ENCODE measurements at places on chromosomes 7 and 10.

DNA sequence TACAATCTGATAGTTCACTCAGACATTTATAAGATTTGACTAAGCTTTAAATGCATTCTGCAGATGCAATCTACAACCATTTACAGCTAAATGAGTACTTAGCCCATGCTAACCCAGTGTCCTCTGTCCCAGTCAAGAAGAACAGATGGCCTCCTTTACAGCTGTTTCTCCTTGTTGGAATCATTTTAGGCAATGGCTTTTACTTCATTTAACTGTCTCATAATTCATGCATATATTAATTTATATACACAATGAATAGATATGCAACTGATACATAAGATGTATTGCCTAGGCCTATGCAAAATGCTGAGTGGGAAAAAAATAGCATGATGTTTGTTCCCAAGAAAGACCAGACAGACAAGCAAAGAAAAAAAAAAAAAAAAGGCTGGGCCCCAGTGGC, 82.2 kb downstream of the TSPAN12 start:
- DNase-seq, result no peak

DNA sequence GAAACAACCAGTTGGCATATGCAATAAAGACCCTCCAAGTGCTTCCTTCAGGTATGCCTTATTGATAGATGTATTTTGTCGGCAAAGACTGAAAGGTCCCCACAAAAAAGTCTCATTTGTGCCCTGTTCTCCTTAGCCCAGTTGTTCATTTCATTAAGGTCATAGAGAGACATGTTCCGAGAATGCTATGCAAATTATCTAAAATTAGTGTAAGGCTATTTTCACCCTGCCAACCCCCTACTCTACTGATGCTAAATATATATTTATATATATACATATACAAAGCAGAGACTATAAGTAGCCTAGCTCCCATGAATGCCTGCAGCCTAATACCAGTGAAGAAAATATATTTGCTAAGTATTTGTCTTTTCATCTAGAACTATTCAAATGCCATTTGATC, 96.7 kb upstream of the ADO start:
- DNase-seq, result no peak

GRCh38 chr10:132588301-132589013, 50.9 kb downstream of the INPP5A start:
- no peak for DNase-seq

GRCh38 chr10:65294329-65294728, 1631.5 kb upstream of the LRRTM3 start:
- DNase-seq, result no peak

GRCh38 chr7:78558566-78558965, 760.0 kb downstream of the PHTF2 start:
- DNase-seq, result no peak

GRCh38 chr7:40470817-40471216, 336.0 kb downstream of the SUGCT start:
- DNase-seq, result no peak

DNA sequence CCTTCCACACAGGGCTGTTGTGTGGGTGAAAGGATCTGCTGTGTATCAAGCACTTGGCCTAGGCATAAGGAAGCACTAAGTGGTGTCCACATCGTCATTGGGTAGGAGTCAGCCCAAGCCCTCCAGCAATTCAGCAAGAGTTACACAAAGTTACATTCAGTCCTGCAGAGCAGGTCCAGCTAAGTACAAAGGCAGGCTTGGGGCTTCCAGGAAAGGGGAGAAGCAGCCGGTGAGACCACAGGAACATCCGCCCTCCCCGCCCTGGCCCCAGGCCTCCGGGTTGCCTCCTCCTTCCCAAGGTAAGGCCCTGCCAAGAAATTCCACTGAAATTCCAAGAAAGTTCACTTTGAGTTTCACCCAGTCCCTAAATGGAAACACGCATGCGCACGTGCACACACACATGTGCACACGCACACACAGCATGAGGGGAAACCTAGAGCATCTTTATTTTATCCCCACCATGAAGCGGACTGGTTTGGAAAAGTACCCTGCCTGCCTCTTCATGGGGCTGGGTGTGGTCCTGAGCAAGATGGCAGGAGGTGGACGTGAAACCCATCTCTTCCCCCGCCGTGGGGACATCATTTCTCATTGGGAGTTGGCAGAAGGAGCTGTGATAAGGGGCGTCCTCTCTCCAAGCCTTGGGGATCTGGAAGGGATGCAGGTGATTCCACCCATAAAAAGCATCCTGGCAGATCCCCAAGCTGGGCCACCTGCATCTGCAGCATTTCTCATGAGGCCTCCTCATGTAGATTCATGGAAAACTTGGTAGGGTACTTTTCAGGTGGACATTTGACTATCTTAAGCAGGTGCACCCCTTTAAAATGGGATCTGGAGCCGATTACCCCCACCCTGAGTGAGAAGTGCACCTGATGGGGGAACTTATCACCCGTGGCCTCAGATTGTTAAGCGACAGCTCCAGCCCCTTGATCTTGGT, 69.1 kb upstream of the NANOS1 start:
- DNase-seq, result no peak

GRCh38 chr10:64089648-64090047, 568.4 kb downstream of the REEP3 start:
- no peak for DNase-seq

DNA sequence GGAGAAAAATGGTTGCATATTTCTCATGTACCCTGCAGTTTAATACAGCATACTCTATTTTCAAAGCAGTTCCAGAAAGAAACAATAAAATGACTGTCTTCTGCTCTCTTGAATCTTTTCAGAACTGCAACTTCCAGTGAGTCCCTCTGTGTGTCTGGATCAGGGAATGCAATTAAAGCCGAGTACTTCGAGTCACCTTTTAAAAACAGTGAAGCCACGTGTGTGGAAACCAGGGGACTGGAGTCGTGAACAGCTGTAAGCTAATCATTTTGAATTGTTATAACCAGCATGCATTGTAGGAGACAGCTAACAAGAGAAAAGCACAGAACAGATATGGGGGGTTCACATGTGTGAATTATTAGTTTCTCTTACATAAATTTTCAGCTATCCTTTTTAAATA, 109.1 kb downstream of the CPED1 start:
- DNase-seq, result peak; percentile 6

GRCh38 chr10:63866747-63867140, 345.5 kb downstream of the REEP3 start:
- peak; percentile 18 for DNase-seq

DNA sequence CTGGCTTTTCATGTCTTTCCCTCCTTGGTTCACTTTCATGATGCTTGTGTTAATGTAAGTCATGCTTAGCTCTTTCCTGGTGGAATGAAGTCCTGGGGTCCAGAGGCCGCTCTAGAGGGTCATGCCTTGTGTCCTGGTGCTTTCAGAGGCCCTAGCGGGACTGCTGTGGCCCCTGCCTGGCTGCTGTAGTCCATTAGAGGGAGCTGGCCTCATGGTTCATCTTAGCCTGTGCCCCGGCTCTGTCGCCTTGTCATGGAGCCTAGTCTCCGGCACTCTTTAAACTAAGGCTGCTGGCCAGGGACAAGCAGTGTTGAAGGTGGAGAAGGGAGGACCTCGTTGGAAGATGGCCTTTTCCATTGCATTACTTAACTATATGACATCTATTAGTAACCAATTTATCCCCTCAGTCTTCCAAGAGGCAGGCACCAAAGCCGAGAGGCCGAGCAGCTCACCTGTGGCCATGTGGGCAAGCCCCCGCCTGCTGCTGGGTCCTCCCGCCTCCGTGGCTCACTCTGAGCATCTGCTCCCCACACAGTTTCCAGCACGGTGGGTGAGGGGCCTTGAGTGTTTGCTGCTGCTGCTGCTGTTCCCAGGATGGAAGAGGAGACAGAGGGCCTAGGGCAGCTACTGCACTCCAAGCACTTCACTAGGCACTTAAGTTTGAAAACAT, 5.0 kb upstream of the NDUFB2 start:
- no peak for DNase-seq

- no peak for DNase-seq
Observed at GRCh38 chr10:112964482-112964881, 14.4 kb downstream of the TCF7L2 start.

- no peak for DNase-seq
Observed at GRCh38 chr7:36149694-36150452, 3.2 kb upstream of the EEPD1 start.

- no peak for DNase-seq
Observed at GRCh38 chr7:115087437-115087836, 165.5 kb downstream of the MDFIC start.

DNA sequence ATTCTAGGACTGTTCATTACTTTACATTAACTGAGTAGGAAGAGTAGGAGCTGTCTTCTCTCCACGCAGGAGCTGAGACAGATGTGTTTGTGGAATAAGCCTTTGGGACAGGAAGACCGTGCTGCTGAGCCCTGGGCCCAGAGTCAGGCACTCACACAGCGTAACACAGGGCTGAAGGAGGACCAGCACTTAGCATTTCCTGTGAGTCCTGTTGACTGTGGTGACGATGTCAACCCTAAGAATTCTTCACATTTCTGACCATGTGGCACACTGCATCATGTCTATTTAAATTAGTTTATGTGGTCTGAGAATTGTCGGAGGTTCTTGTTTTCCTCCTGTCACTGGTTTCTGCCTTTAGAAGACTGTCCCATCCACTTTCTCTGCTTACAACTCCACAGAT, 117.2 kb downstream of the PIP4K2A start:
- DNase-seq, result peak; percentile 63

DNA sequence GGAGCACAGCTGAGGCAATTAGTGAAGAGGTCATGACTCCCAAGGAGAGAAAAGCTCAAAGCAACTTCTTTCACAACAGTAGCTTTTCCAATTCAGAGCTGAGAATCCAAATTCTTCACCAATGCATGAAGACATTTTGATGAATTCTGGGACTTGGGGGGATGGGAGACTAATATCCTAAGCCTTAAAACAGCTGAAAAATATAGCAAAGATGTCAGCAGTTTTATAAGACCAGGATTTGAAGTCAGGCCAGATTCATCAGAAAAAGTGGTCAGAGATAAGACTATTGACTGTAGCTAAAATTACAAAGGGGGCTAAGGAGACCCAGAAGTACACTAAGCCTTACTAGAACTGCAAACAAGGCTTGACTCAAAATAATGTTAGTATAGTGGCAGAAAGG, 51.6 kb downstream of the GPR141 start:
- DNase-seq, result no peak

DNA sequence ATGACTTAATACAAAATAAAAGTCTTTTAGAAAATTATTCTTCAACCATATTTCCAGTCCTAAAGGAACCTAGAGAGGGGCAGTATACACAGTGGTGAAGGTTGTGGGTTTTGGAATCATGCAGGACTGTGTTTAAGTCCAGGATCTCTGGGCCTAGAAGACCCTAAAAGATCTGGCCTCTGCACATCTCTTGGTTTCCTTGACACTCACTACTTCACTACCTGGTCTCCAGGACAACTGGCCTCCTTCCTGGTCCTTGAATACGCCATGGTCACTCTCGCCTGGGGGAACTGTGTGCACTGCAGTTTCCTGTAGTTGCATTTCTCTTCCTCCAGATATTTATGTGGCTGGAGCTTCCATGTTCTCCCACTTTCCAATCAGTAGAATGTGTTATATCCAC, 182.7 kb upstream of the SLC26A5 start:
- DNase-seq, result no peak

- peak; percentile 48 for DNase-seq
Observed at GRCh38 chr10:73771722-73772280, 10.0 kb upstream of the CHCHD1 start.

- no peak for DNase-seq
Observed at GRCh38 chr10:78202386-78202785, 168.7 kb downstream of the RPS24 start.

- DNase-seq, result no peak
Observed at GRCh38 chr10:128084991-128085390, 41.2 kb downstream of the MKI67 start.

DNA sequence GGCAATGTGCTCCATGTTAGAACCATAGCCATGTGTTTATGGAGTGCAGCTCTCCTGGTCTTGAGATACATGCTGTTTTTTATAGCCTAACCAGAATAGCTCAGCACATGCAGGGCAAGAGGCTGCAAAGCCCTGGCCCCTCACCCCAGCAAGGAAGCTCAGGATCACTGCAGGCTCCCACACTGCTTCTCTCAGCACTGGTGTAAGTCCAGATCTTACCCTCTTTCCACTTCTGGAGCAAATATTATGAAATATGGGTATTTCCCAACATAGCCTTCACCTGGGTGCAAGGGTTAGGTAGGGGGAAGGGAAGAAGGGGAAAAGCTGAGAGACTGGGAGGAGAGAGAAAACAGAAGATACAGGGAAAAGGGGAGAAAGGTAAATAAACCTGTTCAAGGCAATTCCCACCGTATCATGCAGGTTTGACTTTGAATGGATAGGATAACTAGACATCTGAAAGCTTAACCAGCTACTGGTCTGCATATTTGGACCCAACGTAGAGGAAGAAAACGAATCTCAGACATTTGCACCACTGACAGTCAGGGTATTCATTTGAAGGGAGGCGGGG, 19.7 kb downstream of the SKIDA1 start:
- no peak for DNase-seq

DNA sequence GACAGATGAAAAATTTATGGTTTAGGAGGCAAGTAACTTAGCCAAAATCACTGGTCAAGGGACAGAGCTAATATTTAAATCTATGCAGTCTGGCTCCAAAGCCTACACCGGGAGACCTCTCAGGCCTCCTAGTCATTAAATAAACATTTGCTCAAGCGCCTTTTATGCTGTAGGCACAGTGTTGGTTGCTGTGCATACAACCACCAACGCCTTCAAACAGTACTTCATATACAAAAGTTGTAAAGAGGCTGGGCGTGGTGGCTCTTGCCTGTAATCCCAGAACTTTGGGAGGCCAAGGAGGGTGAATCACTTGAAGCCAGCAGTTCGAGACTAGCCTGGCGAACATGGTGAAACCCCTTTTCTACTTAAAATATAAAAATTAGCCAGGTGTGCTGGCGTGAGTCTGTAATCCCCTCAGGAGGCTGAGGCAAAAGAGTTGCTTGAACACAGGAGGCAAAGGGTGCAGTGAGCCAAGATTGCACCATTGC, 159.8 kb downstream of the MAGI2 start:
- DNase-seq, result peak; percentile 70

GRCh38 chr10:124200011-124200410, 106.6 kb upstream of the CHST15 start:
- no peak for DNase-seq

- DNase-seq, result no peak
Observed at GRCh38 chr10:91007655-91008054, 86.8 kb upstream of the ANKRD1 start.

- DNase-seq, result peak; percentile 42
Observed at GRCh38 chr10:101694674-101695403, at the start of gene FBXW4. FBXW4 (minus strand) TSS chr10:101695170; CDS start chr10:101695105, 65 bp downstream.

All from NCI-H2081 (cell line).